ENCODE measurements at places on chromosomes 4 and X.

- no peak for DNase-seq
Measured at GRCh38 chr4:742096-742741, 36.6 kb downstream of the PCGF3 start.

DNA sequence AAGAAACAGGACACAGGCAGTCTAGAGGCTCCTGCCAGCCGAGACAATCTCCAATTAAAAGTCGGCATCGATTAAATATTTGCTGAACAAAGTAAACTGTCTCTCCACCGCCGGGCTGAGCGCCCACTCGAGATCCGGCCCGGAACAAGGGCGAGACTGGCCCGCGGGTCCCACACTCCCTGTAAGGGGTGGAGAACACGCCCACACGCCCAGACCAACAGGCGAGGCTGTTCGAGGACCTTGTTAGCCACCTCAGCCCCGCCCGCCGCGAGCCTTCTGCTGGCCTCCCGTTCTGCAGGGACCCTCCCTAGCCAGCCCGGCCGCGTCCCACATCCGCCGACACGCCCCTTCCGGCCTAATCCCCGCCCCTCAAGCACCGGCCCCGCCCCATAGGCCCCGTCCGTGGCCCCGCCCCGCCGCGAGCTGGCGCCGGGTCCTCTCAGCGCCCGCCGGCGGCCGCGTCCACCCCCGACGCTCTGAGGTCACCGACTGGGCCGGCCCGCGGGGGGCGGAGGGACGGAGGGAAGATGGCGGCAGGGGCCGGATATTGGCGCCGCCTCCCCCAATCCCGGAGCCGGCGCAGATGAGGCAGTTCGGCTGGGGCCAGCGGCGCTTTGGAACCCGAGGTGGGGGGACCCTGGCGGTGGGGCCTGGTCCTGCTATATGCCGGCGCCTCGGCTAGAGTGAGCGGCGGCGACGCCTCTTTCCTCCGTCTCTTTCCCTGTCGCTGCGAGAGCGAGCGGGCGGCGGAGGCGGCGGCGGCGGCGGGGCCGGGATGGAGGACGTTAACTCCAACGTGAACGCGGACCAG, at the start of gene SLAIN2:
TSS of gene SLAIN2 (plus strand) at position 565 of the 811 bp plus-strand sequence. CDS start at position 776, 211 bp downstream.
- DNase-seq = peak; percentile 98

DNA sequence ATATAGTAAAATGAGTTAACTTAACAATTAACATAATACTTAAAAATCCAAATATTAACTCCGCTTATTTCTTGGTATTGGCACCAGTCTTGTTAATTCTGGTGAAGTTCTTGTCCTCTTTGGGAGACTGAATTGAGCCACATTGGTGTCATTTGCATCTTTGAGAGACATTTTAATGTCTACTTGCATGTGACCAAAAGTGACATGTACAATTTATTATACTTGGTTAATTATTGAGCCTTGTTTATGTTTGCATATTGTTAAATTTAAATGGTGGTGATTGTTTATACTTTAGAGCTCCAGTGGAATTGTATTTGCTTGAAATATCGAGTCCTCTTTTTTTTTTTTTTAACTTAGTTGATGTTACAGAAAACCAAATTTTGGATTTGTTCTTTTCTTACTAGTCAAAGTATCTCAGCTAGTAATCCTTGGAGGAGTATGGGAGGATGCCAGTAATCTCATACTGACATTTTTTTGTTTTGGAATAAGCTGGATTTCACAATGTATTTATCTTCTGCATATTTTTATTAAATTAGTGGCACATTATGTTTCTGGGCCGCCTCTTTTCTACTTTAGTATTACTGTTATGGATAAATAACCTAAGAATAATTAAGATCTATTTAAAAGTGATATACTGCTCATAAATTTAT, 3.9 kb downstream of the SPCS3 start:
- no peak for DNase-seq

- no peak for DNase-seq
Measured at GRCh38 chrX:30904186-30904585, 15.1 kb upstream of the TAB3 start.

DNA sequence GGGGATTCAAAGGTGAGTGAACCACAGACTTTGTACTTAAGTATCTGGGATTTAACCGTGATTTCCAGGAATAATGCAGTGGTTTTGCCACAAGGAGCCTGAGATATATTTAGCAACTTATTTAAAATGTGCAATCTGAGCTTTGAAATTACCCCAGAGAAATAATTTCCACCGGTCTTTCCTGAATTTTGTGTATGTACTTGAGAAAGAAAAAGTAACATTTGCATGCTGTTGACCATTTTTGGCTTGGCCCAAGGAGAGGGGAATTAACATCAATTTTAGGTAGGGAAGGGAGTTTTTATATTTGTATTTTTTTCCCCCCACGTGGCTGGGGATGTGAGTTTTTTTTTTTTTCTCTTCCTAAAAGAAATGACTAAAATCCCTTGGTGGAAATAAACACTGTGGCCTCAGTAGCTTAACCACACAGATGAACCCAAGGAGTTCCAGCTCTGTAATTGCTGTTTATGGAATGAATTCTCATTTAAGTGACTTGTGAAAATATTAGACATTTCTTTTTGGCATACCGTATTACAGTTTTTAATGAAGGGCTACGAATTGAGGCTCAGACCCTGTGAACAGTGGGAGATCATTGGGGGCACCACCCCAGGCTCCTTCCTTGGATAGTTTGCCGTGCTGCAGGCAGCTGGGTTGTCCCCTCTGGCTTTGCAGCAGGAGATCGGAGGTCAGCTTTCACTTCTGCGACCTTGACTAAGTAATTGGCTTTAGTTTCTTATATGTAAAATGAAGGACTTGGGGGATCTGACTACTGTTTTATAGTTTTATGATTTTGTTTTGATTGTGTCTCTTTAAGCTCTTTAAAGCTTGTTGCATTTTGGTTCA, 116.1 kb downstream of the ARHGAP10 start:
- no peak for DNase-seq

- DNase-seq = no peak
Measured at GRCh38 chr4:29632199-29632598, 1088.0 kb upstream of the PCDH7 start.

GRCh38 chr4:56764775-56765174, 56.7 kb downstream of the SPINK2 start:
- no peak for DNase-seq

DNA sequence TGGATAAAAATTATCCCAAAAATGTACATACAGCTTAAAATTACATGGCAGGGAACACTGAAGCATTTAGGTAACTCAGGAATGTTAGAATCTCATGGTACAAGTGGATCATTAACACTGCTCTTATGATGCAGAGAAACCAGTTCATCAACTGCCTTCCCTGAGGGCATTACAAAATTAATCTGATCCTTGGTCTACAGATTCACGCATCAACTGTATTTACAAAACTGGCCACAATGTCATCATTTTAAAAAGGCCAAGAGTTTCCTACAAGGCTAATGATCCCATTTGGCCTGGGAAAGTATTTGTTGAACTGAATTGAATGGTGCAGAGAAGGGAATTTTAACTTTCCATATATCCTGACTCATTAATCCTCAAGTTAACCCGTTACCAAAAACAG, 84.6 kb downstream of the TSPAN5 start:
- no peak for DNase-seq

DNA sequence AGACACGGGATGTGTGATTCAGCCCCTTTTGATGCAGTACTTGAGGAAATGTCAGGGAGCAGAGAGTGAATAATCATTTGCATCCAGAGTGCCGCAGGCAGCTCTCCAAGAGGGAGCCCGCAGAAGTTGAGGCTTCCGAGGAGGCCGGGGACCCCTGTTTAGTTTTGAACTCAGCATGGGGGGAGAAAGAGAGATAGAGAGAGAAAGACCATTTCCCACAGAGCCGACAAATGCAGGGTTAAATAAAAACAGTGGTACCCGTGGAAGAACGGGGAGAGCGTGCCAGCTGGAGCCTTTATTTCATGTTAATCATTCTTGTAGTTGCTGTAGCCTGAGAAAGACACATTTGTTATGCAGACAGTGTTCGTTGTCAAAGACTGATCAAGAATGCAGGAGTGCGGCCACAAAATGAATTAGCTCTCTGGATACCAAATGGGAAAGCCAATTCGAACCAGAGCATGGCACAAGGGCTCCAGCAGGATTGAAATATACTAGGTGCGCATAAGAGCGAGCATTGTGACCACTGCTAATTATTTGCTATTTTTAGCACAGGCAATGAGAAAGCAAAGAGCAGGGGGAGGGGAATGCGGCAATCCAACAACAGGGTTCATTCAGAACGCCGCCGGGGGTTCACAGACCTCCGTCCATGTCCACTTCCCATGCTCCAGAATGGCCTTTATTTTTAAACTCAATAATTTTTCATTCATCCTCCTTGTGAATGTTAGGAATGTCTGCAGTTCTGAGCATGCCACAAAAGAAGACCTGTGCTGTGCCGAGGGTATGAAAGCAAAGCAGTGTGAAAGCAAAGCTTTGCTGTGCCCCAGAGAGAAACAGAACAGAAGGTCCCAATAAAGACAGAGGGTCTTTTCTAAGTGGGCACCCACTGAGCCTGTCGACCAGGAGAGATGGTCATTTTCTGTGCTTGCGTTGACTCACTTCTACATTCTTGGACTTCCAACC, 243.9 kb upstream of the VCX3A start:
- no peak for DNase-seq

- no peak for DNase-seq
Measured at GRCh38 chrX:110143454-110144210, 140.7 kb downstream of the TMEM164 start.

DNA sequence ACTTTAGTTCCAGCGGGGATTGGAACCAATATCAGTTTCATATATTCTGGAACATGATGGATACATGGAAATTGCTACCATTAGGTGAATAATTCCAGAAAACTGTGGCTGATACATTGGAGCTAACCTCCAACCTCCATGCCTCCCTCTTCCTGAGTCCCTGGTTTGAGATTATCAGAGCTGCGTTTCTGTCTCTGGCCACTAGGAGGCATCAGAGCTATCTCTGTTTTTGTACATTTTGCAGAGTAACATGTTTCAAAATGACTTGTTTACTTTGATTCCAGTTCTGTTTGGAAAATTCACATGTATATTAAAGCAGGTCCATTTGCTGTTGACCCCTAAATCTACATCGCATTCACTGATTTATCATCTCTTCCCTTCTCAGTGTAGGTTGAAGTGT, 2.4 kb upstream of the RAB40AL start:
- DNase-seq = no peak

- DNase-seq = no peak
Measured at GRCh38 chr4:15478724-15479088, 9.0 kb downstream of the CC2D2A start.

GRCh38 chr4:146062340-146062739, 113.2 kb upstream of the LSM6 start:
- no peak for DNase-seq

- DNase-seq = no peak
Measured at GRCh38 chrX:64204701-64205440, 637 bp downstream of the AMER1 start.

DNA sequence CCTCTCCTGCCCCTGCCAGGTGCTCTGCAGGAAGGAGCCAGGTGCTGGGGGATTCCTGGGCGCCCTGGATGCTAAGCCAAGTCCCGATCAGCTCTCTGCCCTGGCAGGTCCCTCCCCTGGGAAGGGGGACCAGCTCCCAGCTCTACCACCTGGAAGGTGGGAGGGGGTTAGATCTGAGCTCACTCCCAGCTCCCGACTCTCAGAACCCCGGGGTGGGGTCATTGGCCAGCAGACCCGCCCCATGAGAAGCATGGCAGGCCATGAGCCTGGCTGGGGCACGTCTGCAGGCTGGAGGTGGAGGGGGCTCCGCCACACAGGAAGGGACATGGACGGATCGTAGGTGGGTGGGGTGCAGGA, 83.4 kb upstream of the NKX1-1 start:
- no peak for DNase-seq

DNA sequence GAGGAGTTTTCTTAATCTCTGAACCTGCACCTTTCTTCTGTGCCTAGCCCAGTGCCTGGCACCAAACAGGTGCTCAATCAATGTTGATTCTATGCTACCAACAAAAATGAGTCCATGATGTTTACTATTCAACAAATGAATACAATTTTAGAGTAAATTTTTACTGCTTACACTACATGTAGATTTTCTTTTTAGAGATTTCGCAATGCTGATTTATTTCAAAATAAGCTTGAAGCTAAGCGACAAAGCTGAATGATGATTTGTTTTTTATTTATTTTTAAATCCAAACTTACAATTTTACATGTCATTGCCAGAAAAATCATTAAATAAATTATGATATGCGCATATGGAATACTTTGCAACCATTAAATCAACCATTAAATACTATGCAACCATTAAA, 55.7 kb downstream of the AR start:
- DNase-seq = no peak

DNA sequence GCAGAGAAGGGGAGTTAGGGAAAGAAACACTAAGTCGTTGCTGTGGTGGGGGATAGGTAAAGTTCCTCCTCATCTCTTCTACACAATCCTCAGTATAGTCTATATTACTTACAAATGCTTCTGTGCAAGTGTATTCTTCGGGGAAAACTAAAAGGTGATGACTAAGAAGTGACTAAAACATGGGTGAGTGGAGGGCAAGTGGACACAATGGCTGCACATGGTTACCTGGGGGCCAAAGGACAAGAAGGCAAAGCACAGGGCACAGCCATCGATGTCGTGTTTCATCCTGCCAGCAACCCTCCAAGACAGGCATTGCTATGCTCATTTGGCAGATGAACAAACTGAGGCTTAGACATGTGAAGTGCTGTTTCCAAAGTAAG, 35.5 kb upstream of the CCKAR start:
- no peak for DNase-seq

DNA sequence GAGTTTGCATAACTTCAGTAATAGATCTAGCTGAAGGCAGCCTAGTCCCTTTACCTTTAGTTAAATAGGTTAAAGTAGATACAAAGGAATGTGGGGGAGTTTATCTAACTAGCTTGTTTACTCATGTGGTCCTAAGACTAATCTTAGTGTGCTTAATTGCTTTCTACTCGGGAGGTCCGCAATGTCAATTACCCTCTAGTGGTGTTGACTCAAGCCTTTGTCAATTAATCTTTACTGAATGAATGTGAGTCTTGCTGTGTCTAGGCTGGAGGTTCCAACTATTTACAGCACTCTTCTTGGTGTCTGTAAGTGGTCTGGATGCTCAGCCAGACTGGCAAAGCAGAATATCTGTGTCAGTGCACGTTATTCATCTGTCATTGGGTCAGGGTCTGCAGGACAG, 17.9 kb upstream of the YTHDC1 start:
- DNase-seq = no peak

- DNase-seq = no peak
Measured at GRCh38 chr4:85909851-85910250, 434.9 kb downstream of the ARHGAP24 start.

DNA sequence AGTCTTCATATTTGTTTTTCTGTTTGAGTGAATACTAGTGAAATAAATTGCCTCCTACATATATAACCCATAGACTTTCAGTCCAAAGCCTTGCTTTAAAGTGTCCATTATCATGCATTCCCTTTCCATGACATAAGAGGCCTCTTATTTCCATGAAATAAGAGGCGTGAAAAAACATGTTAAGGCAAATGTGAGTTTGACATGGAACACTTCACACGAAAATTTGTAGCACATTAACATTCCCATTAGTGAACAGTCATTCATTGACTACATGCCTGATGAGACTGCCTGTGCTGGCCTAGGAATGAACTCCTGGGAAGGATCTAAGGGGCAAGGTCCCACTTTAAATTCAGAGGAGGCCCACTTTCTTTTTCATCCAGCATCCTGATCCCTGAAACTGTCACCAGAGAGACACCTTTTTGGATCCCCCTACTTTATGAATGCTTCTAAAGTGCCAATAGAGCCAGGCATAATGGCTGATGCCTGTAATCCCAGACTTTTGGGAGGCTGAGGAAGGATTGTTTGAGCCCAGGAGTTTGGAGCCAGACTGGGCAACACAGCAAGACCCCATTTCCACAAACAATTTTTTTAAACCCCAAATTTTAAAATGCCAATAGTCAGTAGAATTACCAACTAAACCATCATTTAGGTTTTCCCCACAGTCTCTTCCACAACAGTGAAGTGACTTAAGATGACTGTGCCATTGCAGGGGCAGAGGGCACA, 6.7 kb downstream of the RTL8B start:
- no peak for DNase-seq

All from stimulated activated CD8-positive, alpha-beta memory T cell treated with anti-CD3 and anti-CD28 coated beads, Interleukin-4, amount 100 ng/mL, for 1 hour (primary cell).